Esophagus mucosa (tissue), 1 donor: ENCODE measurements at places on chromosomes 2 and 18. TPM values are rescaled to one million over a fixed set of nuclear protein-coding genes. Genes with fewer than 3 reads are reported as not detected.

DNA sequence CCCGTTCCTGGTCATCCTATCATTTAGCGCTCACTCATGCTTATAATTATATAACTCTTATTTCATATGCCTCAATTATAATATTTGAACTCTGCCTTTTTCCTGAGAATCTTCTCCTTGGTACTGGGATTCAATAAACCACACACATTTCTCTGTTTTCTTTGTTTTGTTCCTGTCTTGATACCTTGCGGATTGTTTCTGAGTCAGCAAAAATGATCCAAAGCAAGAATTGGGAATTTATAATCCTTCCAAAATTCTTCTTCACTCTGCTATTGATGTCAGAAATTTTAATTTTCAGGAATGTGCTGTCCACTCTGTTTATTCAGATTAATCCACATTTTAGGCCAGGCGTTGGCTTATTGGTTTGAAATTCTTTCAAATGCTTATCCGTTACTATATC, 886.0 kb downstream of the SUCLG1 start:
- no peak for ATAC-seq

- no peak for ATAC-seq
Measured at GRCh38 chr2:222730366-222730999, 59.0 kb downstream of the MOGAT1 start.

DNA sequence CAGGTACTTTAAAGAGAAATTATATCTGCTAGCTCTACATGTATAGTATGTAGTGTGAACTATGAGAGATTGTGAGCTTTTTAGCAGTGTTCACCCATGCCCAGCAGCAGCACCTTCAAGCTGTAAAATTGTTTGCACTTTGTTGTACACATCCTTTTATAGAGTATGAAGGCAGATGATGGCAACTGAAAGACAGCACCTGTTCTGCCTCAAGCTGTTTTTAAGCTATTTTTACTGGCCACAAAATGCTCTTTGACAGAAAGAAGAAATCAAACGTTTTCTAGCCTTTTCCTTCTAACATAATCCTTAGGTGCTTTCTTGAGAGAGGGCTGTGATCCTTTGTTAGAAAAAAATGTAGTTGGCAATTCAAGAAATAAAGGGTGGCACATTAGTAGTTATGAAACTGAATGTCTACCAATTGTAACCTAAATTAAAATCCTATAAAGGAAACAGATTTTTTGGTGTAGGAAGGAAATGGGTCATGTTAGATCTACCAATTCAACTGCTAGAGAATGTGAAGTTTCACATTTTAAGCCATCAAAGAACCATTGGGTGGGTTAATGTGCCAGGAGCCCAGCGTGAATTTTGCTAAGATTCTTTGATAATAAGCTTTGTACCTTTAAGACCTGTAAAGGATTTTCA, 59.5 kb downstream of the R3HDM1 start:
- ATAC-seq, result no peak

GRCh38 chr2:45169339-45170190, 160.3 kb upstream of the SIX2 start:
- ATAC-seq, result peak; percentile 46

- no peak for ATAC-seq
Measured at GRCh38 chr2:7378591-7378990, 461.4 kb downstream of the RNF144A start.

DNA sequence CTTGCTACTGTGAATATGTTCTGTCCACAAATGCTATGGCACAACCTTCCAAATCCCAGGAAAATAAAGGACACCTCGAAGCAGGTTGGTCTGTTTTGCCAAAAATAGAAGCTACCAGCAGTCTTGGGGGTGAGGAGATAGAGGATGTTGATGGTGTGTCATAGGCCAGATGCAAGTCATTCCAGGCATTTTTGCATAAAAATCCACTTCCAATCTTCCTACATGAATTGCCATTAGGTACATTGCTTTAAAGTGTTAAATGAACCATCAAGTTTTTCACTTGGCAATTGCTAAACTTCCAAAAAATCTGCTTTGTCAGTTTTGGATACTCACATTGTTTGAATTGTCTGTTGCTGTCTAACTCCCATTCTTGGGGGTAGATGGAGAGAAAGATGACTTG, 295.4 kb downstream of the MYCN start:
- no peak for ATAC-seq

GRCh38 chr2:172449911-172450550, 22.6 kb downstream of the ITGA6 start:
- peak; percentile 69 for ATAC-seq

DNA sequence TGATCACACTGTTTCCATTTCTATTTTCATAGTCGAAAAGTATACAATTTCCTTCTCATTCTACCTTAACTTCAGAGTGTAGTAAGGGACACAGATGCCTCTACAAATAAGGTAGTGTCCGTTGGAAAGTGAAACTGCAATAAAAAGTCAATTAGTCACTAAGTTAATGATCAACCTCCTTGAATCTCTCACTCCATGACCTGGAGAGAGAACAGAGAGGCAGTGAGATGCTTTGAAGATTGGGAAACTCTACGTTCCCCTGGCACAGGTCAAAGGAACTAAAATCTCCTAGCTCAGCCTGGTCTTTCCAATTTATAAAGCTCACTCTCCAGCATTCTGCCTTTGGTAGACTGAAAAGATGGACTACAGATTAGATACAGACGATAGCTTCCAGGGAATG, 153.8 kb upstream of the ACAA2 start:
- ATAC-seq, result no peak

DNA sequence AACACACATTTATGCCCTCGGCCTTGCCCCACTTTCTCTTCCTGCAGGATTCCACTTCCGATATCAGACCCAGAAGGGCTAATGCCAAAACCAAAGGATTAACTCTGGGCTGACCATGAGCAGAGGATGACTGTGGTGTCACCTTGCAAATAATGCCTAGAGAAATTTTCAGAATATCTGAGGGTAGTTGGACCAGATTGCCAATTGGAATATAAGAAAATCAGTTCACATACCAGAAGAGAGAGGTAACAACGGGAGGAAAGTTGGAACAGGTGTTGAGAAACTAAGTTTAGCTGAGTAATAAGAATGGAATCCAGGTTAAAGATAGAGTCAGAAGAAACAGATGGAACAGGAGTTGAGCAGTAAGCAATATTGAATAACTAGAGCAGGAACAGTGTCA, 232.7 kb upstream of the UBE2E3 start:
- ATAC-seq, result no peak

DNA sequence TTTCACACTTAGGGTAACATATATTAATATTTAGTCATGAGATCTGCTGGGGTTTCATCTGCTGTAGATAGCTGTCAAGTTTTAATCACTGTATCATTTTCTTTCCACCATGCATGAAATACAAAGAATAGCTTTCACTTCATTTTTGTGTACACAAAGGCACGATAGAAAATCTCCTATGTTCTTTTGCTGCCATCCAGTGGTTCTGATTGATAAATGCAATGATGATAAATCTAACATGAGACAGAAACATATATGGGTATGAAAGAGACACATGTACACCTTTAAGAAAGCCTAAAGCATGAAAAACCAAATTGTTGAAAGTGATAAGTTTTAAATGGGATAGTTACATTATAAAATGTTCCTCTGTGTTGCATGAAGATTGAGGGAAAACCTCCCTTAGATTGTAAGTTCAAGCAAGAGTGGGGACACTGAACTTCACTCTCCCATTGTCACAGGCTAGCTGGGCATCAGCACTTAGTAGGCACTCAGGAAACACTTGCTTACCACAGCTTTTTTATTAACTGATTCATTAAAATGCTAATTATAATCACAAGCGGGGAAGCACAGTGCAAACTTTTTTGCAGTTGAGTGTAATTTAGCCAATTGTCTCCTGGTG, 31.2 kb downstream of the C1D start:
- ATAC-seq, result peak; percentile 67

GRCh38 chr2:125581557-125581956, 1074.4 kb upstream of the GYPC start:
- no peak for ATAC-seq

GRCh38 chr2:147740211-147740927, 104.5 kb upstream of the ACVR2A start:
- peak; percentile 37 for ATAC-seq

DNA sequence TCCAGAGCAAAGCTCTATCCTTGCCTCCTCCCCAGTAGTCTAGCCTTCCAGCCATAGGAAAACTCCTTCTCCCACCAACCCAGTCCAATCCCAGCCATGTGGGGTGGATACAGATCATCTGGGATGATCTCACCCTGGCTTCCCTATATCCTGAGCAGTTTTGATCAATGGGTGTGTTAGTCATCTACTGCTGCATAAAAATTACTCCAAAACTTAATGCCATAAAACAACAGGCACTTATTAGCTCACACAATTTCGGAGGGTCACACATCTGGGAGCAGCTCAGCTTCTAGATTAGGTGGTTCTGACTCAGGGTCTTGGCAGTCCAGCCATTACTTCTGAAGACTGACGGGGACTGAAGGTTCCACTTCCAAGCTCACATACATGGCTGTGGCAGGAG, 190.4 kb downstream of the SPP2 start:
- ATAC-seq, result peak; percentile 41

- ATAC-seq, result no peak
Measured at GRCh38 chr2:239190921-239191885, 209.6 kb downstream of the HDAC4 start.

- ATAC-seq, result no peak
Measured at GRCh38 chr2:217658806-217659205, 344.0 kb downstream of the TNS1 start.

DNA sequence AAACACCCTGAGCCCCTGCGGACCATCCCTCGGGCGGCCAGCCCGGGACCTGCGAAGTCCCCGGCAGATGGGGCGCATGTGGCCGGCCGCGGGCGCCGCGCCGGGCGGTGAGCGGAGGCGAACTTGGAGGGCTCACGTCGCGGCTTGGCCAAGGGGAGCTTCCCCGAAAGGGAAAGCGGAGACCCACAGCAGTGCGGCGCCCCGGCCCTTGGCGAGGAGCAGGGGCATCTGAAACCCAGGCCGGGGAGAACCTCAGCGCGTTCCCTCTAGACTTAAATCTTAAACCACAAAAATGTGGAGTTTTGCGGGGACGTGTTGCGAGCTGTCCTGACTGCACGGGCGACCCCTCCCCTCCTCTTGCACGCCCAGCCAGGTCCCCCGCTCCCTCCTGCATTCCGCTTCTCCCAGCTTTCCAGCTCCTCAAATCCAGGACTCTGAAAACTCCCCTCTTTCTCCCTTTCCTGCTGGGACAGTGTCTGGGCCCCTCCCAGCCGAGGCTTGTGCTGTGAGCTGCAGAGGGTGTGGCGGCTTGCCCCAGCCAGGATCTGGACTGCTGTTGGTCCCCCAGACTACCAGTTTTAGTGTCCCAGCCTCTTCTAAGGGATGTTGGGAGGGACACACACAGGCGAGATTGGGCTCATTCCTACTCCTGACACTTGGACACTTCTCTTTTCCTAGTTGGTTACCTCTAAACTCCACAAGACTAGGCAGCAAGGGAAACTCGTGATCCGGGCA, 1.3 kb downstream of the FMNL2 start:
- peak; percentile 66 for ATAC-seq

- no peak for ATAC-seq
Measured at GRCh38 chr2:44715671-44716081, 225.8 kb upstream of the SIX3 start.

- no peak for ATAC-seq
Measured at GRCh38 chr2:862355-862687, 88.3 kb upstream of the SNTG2 start.

GRCh38 chr18:57900906-57901435, 97.9 kb upstream of the ATP8B1 start:
- ATAC-seq, result no peak

DNA sequence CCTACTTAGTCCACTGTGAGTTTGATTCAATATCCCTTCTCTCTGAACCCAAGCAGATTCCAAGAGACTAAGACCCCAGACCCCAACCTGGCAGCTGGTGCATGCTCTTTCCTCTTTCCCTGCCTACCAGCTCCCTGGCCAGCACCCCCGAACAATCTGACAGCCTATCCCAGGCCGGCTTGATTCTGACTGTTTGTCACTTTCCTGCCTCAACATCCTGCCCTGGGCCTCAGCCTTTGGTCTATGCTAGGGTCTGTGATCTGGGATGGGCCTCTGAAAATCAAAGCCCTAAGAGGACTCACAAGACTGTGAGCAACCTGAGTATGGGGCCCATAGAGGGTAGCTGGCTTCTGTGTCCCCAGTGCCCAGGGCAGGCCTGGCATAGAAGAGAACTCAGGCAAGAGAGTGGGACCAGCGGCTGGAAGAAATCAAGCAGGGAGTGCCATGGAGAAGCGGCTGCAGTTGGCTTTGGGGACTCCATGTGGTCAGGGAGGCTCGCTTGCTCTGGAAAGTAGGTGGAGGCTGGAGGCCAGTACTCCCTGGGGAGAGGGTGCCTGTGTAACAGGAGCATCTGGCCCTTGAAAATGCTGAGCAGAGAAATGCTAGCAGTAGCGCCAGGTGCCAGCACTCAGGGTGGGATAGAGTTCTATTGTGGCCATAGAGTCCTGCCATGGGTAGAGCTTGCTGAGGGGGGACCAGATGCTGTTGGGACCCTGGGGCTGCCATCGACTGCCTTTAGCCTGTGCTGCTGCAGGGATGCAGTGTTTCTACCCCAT, 343.9 kb downstream of the DYSF start:
- no peak for ATAC-seq

DNA sequence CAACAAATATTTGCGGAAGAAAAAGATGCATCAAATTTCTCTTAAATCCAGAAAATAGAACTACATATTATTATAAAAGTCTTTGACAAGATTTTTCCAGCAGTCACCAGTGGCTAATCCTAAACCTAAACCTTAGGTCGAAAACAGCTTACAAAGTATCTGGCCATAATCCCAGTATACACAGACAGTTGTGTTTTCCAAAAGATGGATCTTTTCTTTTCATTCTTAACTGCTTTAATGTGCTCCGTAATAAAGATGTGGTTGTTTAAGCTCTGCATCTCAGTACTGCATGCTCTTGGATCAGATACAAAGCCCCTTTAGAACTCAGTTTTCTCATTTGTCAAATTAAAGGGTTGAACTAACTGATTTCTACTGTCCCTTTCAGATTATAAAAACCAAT, 247.8 kb downstream of the TXNL1 start:
- ATAC-seq, result no peak

DNA sequence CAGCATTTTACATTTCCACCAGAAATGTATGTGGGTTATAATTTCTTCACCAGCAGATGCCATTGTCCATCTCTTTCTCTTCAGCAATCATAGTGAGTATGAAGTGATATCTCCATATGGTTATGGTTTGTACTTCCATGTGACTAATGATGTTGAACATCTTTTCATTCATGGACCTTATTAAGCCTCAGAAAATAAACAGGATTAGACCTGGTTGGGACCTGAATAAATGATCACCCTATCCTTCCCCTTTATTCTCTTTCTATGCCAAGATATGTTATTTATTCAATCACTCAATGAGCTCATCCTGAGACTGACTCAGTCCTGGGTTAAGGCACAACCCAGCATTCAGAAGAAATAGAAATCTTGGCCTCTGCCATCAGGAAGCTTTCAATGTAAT, 86.6 kb downstream of the ANTXR1 start:
- ATAC-seq, result peak; percentile 65

GRCh38 chr2:33130544-33130943, 183.8 kb downstream of the LTBP1 start:
- no peak for ATAC-seq

Gene COLEC11
- total RNA-seq, result not detected

Gene CDH7
- total RNA-seq, result not detected

Gene NEU4
- not detected for total RNA-seq

Gene IL36G
- total RNA-seq, result 27.4 TPM

Gene MPP4
- total RNA-seq, result not detected

Gene AMER3
- not detected for total RNA-seq

Gene SNED1
- total RNA-seq, result 3.9 TPM

Gene C2orf15
- 1.9 TPM for total RNA-seq

Gene DPYSL5
- total RNA-seq, result not detected

Gene SEMA4F
- 1.4 TPM for total RNA-seq

Gene BCL11A
- 43.0 TPM for total RNA-seq

Gene AGXT
- total RNA-seq, result not detected
